ACHN (cell line): ENCODE measurements at places on chromosomes 3 and 15.

- DNase-seq: no peak
Observed at GRCh38 chr15:63277893-63278456, 570 bp downstream of the APH1B start.

DNA sequence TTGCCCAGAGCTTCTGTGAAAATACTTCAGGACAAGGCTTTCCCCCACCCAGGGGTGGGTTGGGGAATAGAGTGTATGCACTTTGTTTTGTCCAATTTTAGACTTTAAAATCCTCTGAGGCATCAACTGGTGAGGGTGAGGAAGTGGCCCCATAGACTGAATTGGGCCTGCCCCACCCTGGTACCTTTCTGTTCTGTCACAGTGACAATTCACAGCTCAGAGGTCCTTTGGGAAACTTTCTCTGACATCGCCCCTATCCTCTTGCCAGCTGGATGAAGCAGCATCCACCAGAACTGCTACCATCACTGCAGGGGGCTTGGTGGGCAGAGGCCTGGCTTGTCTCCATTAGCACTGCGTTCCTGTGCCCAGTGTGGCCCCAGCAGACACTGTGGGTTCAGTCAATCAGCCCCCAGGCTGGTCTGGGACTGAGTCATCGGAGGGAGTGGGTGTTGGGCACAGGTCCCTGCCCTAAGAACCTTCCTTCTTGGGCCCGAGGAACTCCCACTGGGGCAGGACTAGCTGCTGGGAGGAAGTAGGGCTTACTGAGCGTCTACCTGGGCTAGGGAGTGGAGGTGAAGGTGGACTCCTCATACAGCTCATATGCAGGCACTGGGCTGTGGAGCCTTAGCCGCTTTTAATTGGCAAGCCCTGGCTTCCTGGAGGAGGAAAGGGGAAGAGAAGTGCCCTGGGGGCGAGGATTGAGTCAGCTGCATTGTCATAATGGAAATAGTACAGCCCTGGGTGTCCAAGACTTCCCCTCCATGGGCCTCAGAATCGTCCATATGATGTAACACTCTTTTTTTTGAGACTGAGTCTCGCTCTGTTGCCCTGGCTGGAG, 1.5 kb upstream of the PPM1M start:
- no peak for DNase-seq

DNA sequence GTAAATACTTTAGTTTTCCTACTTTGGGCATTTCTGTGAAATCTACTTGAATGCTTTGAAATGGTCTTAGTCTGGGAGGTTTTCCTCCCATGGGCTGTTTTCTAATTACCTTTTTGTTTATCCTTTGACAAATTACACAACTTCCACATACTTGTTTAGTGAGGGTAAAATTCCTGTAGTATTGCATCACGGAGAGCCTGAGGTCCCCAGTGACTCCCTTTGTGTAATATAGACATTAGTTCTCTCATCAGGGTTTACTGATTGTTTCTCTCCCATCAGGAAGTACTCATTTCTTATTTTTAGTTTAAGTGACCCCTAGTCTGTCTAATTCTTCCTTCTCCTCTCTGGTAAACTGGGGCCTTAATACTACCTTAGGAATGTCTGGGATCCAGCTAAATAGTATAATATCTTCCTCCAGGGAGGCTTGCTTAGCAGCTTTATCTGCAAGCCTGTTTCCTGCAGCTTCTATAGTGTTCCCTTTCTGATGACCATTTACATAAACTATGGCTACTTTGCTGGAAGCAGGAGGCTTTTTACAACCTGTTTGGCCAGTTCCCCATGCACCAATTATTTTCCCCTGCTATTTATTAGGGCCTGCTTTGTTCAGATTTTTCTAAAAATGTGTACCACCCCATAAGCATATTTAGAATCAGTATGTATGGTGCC, 87.2 kb upstream of the XCR1 start:
- peak; percentile 40 for DNase-seq

- no peak for DNase-seq
Observed at GRCh38 chr3:22862111-22862510, 341.0 kb upstream of the UBE2E2 start.

DNA sequence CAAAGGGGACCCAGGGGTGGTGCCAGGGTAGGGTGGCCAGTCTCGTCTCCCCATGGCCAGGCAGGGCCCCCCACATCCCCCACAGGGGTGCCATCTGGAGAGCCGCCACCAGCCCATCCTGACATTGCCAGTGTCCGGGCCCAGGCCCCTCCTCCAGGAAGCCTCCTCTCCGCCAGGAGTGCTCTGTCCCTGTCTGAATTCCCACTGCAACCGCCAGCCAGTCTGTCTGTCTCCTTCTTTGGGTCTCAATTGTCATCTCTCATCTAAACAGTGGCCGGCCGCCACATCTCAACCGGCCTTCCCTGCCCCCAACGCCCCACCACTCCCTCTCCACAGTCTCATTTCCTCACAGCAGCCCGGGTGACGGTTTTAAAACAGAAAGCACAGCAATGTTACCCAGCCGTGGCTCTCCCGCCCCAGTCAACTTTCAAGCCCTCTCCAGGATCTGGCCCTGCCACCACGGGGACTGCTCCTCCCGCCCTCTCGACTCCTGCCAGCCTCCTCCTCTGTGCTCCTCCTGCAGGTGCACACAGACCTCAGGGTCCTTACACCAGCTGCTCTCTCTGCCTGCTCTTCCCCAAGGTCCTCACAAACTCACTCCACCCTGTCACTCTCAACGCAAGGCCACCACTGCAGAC, 57.0 kb downstream of the IQSEC1 start:
- no peak for DNase-seq

DNA sequence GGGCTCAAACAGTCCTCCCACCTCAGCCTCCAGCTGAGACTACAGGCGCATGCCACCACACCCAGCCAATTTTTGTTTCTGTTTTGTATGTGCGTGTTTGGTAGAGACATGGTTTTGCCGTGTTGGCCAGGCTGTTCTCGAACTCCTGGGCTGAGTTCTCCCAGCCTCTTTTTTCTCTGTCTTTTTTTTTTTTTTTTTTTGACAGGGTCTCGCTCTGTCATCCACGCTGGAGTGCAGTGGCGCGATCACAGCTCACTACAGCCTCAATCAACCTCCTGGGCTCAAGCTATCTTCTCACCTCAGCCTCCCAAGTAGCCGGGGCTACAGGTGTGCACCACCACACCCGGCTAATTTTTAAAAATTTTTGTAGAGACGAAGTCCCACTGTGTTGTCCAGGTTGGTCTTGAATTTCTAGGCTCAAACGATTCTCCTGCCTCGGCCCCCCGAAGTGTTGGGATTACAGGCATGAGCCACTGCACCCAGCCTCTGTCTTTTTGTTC, 867 bp upstream of the DCAF1 start:
- DNase-seq: no peak

DNA sequence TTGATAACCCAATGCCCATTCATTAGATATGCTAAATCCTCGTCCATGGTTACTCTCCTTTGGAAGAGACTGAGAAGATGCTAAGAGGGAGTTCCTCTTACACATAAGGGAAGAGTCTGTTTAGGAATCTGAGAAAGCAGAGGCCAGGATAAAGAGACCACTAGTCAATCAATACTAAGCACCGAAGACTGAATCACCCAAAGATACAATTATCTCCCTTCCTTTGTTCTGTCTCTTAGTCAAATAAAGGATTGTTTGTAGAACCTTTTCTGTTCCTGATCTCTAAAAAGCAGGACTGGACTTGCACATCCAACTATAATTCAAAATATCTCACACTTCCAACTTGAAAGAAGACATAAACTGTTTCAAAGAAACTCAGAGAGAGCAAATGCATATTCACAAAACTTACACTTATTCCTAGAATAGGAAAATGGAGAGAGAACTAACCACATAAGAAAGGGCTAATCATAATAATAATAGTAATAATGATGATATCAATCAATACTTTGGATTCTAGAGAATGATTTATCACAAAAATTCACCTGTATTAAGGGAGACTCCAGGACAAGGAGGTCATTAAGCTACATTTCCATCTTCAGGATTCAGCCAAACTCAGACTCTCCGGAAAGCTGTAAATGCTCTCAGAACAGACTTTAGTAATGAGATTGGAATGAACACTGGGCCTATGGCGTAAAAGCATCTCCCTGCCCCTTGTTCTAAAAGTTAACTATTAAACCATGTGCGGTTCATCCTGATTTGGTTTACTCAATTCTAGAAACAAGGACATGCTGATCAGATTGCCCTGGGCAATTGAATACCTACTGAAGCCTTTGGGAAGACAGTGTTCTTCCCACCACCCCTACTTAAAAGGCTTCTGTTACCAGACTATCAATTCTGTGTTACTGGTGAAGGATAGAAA, 401.5 kb downstream of the ZBTB20 start:
- DNase-seq: peak; percentile 94

DNA sequence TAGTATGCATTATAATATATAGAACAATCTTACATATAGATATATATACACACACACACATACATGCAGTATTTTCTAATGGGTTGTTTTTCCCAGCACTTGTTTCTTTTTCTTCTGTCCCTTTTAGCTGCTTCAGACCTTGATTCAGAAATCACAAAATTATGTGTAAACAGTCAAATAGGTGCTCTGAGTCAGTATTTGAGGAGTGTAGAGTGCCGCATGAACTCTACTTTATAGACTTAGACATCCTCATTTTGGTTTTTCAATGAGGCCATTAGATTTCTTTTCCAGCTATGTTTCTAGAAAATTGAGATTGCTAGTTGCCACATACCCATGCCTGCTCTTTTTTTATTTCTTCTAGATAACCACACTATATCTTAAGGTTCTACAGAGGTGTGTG, 58.2 kb downstream of the HHLA2 start:
- DNase-seq: no peak

DNA sequence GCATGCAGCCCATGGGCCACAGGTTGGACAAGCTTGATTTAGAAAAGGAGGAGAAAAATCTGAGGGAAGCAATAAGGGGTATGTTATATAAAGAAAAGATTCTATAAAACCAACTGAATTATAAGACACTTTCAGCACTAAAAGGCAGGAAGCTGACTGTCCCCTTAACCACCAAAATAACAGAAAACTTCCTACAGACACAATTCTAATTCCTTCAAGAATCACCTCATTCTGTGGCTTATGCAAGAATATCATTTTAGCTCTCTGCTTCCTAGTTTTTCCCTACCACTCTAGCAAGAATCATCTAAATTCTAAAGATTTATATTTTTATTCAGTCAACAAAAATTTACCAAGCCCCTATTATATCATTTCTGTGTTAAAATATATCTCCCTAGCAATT, 6.3 kb downstream of the STAG1 start:
- no peak for DNase-seq

DNA sequence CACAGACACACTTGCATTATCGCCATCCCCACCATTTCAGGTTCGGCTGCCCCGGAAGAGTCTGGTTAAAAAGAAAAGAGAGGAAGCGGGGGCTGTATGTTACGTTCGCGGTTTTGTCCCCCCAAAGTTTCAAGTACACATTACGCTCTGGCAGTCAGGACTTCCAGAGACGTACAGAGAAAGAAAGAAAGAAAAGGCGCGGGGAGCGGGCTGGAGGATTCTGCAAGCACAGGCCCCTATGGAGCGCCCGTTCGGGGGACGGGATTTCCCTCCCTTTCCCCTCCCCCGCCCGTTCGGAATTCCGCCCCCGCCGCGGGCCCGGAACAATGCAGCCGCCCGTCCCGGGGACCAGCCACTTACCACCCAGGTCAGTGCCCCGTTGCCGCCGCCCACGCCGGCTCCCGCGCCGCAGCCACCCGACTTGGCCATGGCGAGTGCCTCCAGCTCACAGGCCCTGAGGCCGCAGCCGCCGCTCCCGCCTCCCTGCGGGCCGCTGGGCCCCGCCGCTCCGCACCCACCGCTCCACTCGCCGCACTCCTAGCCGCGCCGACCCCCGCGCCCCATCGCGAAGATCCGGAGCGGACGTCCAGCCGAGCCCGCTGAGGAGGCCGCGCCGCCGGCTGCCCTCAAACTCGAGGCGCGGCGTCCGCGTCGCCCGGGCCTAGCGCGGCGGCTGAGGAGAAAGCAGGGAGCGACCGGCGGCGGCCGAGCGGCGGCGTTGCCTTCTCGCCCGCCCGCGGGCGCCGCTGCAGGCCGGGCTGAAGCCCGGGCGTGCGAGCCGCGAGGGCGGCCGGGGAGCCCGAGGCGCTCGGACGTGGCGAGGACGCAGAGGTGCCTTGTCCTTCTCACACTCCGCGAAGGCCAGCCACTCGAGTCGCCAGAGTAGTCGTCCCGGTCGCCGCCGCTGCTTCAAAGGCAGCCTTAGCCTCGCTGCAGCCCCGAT, 567 bp downstream of the TOP2B start:
- DNase-seq: peak; percentile 38

DNA sequence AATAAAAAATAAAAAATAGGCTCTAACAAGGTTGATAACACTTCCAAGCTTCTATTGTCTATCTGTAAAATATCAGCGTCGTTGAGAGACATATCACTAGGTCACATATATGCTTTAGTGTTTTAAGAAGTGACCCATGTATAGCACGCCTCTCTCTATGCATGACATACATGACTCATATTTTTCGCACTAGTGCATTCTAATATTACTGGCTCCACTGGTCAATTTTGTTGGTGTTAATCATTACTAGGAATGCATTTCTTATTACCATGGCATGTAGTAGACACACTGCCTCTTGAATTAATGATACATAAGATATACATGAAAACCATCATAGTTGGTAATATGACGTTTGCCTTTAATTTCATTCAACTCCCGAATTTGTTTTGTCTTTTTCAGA, 203.1 kb downstream of the CHL1 start:
- no peak for DNase-seq

- DNase-seq: peak; percentile 40
Observed at GRCh38 chr3:143084856-143085731, 34.5 kb upstream of the CHST2 start.

DNA sequence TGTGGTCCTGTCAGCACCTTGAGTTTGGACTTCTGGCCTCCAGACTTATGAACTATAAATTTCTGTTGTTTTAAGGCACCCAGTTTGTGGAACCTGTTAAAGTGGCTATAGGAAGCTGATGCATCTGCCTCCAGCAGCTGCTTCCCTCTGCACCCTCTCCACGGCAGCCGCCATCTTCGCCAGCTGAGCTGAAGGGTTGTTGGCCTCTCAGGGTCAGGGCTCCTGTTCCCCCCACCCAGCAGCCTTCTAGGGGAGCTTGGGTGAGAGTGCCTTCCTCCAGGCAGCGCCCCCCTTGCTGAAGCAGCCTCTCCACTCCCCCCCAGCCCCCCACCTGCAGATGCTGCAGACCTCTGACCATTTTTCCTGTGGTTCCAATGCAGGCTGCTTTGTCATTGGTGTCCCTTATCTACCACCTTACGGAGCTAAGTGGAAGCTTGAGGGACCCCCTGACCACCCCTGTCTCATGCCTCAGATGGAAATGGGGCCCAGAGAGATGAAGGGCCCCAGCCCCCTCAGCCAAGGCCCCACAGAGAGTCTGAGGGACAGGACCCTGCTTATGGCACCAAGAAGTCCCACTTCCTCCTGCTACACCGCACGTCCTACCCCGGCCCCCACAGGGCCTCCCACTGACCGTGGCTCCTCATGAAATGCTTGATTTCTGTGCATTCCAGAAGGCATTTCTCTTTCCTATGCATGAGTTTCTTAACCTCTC, 61.4 kb upstream of the TLE3 start:
- DNase-seq: no peak

DNA sequence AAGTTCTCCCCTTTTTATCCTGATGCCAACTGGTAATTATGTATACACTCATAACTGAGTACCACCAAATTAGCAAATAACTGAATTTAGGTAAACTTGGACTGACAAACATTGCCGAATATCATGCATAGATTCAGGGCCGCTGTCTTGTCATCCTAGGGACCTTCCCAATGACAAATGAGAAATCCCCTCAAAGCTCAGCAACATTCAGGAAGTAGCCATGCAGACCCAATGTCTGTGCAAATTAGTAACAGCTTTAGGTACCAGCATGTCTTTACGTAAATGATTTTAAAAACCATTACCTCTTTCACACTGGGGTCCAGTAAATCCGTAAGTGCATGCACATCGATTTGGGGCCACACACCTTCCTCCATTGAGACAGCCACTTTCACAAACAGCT, 49.5 kb downstream of the FBN1 start:
- no peak for DNase-seq

- DNase-seq: no peak
Observed at GRCh38 chr3:38828681-38829080, 12.7 kb upstream of the SCN10A start.
